ENCODE measurements at places on chromosomes 5 and 9.

GRCh38 chr5:131595088-131596033, 39.7 kb downstream of the RAPGEF6 start:
- no peak for DNase-seq

DNA sequence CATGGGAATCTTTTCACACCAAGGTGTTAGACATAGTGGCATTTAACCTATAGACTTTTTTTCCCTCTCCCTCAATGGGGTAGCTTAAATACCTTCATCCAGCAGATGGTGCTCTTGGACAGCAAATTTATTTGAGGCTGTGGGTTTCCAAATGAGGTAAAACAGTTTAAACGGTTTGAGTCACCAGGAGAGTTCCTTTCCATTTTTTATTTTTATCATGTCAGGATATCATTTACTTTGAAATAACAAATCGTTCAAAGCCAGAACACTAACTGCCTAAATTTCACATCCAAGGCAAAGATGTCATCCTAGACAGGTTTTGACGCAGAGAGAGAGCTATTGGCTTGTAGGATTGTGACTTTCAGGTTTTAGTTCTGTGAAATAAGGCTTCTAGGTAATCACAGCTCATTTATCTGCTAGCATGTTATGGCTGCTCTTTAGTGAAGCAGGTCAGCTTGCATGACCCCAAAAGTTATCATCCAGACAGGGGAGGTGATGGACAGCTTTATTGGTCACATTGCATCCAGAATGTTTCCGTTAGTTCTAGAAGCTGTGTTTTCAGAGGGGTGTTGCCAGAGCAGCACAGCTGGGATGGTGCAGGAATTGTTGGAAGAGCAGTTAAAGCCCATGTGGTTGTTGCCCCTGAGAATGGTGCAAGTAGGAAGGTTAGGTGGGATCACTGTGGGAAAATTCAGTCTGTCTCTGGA, 69.8 kb downstream of the KDM4C start:
- no peak for DNase-seq

- DNase-seq = no peak
Measured at GRCh38 chr9:100473276-100474081, 530 bp downstream of the TMEFF1 start.

DNA sequence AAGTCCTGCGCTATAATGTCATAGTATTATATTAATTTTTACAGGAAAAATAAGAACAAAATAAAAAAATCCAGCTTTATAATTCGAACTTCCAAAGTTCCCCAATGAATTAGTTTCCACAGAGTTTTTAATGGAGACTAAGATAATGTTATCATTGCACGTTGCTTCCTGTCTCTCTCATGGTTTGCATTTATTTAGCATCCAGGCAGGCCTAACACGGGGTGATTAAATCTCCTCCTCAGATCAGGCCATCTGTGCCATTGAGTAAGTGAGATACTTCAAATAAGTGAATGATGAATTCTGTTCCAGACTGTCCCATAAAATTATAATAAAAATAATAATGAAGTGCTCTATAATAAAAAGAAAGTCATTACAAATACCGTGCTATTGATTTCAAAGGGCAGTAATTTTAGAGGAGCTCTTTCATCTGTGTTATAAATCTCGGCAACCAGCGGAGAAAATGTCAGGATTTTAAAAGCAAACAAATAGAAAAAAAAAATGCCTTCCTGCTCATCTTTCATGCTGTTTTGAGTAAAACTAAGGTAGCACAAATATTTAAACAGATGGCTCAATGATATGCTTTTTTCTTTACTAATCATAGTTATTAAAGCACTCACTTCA, 570.6 kb upstream of the ZNF608 start:
- peak; percentile 52 for DNase-seq

- no peak for DNase-seq
Measured at GRCh38 chr5:116520771-116521170, 53.9 kb downstream of the SEMA6A start.

DNA sequence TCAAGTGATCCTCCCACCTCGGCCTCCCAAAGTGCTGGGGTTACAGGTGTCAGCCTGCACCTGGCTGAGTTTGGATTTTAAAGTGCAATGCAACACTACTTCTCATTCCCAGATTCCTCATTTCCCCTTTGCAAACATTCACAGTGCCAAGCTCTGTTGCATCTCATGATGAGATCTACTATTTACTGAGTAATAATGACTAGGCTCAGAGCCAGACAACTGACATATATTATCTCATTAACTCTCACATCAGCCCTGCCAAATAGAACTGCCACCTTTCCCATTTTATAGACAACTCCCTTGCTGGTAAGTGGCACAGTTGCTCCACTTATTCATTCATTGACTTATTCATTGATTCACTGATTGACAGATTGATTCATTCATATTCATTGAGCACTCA, 7.0 kb downstream of the PDE6A start:
- peak; percentile 90 for DNase-seq

DNA sequence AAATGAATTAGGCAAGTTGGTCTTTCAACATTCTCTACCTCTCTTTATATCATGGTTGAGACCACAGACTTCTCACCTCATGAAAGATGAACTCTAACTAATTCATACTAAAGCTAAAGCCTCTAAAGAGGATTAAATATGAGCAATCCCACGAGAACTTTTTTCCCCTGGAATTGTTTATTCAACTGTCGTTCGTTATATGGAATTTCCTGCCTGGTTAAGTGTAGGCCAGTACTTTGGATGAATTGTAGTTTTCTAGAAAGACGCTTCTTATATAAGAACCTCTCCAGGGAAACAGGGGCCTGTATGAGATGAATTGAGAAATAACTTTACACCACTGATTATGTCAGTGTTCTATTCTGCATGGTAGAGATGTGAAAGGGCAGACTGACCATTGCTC, 42.9 kb downstream of the PDCD1LG2 start:
- DNase-seq = no peak

DNA sequence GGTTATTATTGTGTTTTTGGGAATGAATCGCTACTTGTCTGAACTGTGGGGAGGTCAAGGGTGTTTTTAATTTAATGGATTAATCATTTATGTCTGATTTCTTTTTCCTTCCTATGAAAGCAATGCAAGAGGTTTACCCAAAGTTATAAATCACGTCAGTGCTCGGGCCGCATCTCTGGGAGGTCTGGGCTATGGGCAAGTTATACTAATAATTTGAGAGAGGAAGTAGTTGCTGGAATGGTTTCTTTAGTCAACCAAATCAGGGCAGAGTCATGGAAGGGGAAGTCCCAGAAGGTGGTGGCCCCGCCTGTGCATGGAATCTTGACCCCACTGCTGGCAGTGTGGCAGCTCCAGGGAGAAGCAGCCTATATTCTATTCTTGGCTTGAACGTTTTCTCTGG, 180.2 kb downstream of the HSPA4 start:
- DNase-seq = no peak

DNA sequence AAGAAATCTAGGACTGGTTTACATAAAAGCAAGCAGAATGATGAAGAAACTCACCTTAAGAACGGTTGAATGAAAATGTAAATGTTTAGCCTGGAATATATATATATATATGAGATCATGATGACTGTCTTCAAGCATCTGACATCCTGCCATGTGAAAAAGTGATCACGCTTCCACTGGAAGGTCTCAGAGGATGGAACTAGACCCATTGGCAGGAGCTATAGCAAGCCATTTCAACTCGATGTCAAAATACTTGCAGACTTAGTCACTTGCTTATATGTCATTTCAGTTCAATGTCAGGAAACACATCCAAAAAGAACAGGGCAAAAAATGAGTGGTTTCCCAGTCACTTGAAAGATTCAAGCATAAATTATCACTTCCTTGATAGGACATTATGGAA, 22.2 kb upstream of the TMEM161B start:
- DNase-seq = no peak

GRCh38 chr5:35202319-35203111, 27.8 kb downstream of the PRLR start:
- no peak for DNase-seq

- no peak for DNase-seq
Measured at GRCh38 chr9:86072394-86072877, 26.9 kb downstream of the GOLM1 start.

GRCh38 chr9:92140074-92140753, 25.0 kb upstream of the SPTLC1 start:
- no peak for DNase-seq

- no peak for DNase-seq
Measured at GRCh38 chr5:93225748-93226147, 355.3 kb downstream of the NR2F1-AS1 start.

DNA sequence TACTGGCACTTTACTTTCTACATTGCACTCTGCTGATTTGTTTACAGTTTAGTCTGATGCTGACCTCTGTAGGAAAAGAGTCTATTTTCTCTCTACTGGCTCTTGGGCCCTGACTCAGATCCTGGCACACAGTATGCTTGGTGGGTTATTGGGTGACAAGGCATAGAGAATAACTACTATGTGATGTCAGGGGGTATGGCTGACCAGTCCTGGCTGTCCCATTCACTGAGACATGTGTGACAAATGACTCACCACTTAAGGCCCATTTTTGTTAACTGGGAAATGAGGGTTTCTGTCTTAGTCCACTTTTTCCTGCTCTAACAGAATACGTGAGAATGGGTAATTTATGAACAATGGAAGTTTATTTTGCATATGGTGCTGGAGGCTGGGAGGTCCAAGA, 66.4 kb downstream of the DAPK1 start:
- DNase-seq = no peak

GRCh38 chr5:73522989-73523388, 24.7 kb downstream of the BTF3 start:
- no peak for DNase-seq

DNA sequence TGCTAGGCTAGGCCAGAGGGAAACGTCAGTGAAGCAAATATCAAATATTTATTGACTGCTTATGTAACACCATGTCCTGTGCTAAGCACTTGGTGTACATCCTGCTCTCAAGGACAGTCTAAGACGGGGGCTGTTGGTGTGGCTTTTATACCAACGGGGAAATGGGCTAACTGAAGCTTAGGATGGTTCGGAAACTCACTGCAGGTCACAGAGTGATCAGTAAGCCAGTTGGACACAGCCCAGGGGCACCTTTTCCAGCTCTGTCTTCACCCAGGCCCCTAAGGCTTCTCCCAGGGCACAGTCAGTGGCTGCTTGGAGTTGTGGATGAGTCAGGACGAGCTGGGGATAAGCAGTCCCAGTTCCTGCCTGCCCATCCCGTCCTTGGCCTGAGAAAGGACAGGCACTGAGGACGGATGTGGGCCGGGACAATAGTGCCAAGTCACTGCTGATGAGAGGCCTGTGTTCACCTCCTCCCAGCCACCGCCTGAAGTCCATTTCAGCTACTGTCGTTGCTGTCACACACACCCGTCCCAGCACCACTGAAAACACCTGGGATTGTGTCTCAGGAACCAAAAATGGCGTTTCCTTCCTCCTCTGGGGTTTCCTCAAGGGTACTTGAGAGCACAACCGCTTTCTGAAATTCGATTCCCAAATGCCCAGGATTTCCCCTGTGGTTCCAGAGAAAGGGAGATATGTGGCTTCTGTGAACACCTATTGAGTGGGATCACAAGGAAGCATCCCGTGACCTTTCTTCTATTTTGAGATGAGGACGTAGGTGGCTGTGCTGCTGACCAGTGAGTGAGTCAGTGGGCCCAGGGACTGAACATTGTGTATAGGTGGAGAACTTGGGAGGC, 17.5 kb upstream of the SPRY4 start:
- DNase-seq = no peak

GRCh38 chr5:16507716-16508115, 42.1 kb upstream of the ZNF622 start:
- DNase-seq = no peak

DNA sequence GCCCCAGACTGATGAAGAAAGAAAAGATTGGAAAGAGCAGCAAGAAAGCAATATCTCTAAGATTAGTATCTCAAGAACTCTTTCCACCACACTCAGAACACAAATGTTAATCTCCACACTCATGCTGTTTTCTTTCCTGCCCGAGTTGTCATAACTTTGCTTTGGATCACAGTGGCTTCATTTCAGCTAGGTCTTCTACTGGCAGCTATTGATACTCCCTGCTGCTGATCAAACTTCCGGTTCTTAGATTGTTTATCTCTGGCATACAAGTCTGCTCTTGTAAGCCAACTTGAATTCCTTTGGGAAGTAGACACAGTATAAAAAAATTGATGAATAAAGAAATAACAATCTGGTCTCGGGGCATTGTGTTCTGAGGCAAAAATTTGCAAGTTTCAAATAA, 77.7 kb upstream of the SPEF2 start:
- no peak for DNase-seq

GRCh38 chr5:116502616-116503015, 72.0 kb downstream of the SEMA6A start:
- no peak for DNase-seq

DNA sequence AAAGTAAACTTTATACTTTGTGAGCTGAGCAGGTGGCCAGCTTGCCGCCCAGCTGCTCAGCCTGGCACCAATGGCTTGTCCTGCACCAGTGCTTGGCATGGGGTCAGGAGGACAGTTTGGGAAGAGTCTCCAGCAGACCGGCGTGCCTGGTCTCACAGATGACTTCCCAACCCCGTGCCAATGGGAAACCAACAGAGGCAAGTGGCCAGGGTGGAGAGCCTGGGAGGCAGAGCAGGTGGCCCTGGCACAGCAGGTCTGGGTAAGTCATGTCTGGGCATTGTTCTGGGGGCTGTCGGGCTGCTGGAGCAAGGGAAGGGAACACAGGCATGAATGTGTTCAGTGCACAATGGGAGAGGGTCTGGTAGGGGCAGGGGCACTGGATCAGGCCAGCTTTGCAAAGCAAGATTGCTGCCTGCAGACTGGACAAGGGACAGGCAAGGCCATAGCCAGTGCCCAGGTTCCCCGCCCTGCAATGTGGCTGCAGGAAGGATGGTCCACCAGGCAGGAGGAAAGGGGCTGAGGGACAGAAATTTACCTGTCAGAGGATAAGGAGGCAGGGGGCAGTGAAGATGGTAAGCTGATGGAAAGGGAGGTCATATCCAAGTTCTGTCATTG, 76.2 kb upstream of the ALDH1B1 start:
- no peak for DNase-seq

DNA sequence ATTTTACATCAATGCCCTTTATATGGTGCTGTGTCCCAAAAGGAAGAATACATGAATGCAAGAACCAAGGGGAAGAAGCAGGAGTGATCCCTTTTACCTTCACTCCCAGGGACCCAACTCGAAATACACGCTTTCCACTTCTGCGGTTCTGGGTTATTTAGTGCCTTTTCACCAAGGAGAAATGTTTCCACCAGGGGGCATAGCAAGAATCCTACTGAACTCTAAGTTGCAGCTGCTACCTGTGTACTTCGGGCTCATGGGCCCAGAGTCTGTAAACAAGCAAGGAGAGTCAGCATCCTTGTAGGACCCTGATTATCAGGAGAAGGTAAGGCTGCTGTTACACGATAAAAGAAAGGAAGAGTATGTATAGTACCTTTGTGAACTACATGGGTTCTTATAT, 45.7 kb downstream of the DPYSL3 start:
- DNase-seq = no peak

GRCh38 chr5:22341406-22341805, 511.7 kb downstream of the CDH12 start:
- no peak for DNase-seq

DNA sequence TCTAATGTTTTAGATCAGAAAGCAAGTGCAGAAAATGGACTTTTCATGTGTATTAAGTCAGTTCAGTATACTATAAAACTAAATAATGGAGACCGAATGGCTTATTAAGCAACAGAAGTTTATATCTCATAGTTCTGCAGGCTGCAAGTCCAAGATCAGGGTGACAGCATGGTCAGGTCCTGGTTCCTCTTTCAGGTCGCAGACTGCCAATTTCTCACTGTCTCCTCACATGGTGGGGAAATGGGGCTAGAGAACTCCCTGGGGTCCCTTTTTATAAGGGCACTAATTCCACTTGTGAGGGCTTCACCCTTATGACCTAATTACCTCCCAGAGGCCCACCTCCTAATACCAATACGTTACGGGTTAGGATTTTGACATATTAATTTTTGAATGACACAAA, 48.7 kb downstream of the RICTOR start:
- DNase-seq = no peak

GRCh38 chr5:158514986-158515359, 584.7 kb downstream of the EBF1 start:
- no peak for DNase-seq
